CD4-positive, alpha-beta T cell treated with Interleukin-21 for 1 hour (primary cell): ENCODE measurements at places on chromosomes 5 and 9.
A peak's percentile ranks its signal among the peaks of the same experiment; 100 is the strongest.

DNA sequence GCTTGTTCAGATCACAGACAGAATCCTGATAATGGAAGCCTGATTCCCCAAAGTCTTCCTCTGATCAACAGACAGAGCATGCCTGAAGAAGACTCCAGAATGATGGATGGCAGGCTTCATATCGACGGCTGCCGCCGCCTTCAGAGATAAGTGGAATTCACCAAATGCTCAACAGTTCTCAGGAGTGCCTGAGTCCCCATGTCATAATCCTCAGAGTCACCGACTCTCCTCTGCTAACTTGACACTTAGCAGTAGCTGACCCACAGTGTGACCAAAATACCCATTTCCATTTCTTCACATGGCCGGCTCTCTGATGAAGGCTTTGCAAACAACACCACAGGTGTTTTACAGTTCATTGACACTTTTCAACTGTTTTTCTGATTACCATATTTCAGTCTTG, 58.7 kb downstream of the PRDM6 start:
- DNase-seq: no peak

DNA sequence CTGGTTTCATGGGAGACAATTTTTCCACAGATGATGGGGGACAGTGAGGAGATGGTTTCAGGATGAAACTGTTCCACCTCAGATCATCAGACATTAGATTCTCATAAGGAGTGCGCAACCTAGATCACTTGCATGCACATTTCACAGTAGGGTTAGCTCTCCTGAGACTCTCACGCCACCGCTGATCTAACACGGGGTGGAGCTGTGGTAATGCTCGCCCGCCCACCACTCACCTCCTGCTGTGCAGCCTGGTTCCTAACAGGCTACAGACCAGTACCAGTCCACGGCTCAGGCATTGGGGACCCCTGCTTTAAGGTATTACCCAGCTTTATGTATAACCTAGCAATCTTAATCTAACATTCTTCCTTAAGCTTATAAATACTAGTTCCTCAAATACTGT, 35.6 kb downstream of the TTC39B start:
- peak; percentile 29 for DNase-seq

- DNase-seq: peak; percentile 47
These were observed 107.7 kb downstream of the TENT4A start for GRCh38 chr5:6820851-6821479.

DNA sequence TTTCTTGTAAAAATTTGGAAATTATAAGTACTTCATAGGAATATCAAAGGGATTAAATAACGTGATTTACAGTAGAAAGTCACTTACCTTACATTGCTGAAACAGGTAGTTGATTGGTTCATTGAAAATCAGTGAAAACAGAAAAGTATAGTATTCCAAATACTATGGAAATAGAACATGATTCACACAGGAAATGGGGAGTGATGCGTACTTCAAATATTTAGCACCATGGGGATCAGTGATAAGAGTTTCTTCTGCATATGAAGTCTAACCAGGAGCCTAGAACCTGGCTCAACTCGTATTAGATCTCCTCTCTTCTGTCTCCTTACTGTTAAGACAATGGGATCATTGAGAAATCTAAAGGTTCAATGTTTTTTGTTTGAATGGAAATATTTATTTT, 133.3 kb downstream of the FAM174A start:
- no peak for DNase-seq

DNA sequence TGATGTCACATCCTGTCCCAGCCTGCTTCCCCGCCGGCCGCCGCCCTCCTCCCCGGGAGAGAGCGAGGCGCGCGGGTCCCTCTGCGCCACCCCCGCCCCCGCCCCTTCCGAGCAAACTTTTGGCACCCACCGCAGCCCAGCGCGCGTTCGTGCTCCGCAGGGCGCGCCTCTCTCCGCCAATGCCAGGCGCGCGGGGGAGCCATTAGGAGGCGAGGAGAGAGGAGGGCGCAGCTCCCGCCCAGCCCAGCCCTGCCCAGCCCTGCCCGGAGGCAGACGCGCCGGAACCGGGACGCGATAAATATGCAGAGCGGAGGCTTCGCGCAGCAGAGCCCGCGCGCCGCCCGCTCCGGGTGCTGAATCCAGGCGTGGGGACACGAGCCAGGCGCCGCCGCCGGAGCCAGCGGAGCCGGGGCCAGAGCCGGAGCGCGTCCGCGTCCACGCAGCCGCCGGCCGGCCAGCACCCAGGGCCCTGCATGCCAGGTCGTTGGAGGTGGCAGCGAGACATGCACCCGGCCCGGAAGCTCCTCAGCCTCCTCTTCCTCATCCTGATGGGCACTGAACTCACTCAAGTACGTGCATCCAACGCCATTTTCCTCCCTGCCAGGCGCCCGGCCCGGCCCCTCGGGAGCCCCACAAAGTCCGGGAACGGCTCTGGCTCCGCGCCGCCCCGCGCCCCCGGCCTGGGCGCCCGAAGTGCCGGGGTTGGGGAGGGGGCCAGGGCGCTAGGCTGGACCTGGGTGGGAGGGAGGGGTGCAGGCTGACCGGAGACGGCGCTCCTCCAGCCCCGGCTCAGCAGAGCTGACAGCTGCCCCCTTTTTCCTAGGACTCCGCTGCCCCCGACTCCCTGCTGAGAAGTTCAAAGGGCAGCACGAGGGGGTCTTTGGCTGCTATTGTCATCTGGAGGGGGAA, 12.0 kb upstream of the OLFM1 start:
- DNase-seq: no peak

DNA sequence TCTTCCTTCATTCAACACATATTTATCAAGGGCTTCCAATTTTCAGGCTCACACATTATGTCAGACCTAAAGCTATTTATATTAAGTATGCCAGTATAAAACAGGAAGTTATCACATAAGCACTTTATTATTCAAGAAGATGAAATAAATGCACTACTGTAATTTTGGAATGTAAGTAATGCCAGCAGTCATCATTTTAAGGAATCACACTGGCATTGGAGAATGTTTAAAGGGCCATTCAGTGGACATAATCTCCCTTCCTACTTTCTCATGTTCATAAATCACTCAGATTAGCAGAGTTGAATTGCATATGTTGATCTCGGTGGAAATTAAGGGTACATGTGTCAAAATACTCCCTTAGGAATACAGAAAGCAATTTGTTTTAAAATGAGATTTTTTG, 164.4 kb downstream of the GIN1 start:
- DNase-seq: no peak

GRCh38 chr5:95284572-95285408, at the start of gene MCTP1:
MCTP1 (minus strand) TSS chr5:95285094.
- no peak for DNase-seq

- DNase-seq: no peak
These were observed 373.1 kb upstream of the WWC1 start for GRCh38 chr5:167918184-167918812.

DNA sequence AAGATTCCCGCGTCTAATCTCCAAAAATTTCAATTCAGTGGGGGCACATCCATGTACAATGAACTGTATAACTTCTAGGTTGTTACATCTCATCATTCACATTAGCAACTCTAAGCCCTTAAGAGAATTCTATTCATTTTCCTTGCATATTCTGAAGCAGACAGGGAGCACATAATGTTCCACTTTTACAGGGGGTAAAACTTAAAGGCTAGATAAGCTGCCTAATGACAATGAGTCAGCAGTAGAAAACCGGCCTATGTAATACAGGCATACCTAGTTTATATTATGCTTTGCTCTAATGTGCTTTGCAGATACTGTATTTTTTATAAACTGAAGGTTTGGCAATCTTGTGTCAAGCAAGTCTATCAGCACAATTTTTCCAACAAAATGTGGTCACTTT, 40.4 kb downstream of the PTAR1 start:
- no peak for DNase-seq

DNA sequence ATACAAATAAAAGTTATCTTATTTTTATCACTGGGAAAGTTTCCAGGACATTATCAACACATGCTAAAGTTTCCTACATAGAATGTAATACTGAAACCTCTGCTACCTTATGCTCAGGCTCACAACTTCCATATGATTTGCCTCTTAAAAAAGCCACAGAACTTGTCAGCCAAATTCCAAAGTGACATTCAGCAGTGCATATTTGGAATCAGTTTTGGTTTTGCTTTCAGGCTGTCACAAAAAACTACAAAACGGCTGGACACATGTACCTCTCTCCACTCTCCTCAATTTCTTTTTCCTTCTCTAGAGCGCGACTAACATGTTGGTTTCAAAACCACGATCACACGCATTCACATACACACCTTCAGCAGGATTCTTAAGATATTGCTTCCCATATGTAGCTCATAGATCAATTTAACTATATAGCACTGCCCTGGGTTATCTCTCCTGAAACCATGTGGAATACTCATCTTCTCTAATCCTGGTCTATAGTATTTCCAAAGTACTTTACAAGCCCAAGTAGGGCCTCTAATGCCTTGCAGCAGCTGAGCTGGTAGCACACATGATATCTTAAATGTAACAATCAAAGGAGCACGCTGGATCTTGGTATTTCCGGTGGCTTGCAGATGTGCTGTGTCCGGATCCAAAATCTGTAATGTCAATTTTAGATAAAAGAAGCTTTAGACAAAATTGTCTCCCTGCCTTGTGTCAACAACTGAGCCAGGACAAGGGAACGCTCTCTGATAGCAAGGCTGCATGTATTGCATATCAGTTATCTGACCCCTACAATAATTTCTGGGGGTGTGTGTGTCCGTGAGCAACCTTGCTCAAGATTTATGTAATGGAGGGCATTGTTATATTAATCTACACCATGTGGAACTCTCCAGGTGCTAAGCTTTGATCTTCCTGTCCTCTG, 203.2 kb downstream of the DMRT2 start:
- DNase-seq: no peak

GRCh38 chr9:109913461-109913810, 133.4 kb downstream of the PALM2AKAP2 start:
- no peak for DNase-seq

- no peak for DNase-seq
These were observed 56.8 kb downstream of the MINAR2 start for GRCh38 chr5:129804705-129805104.

- DNase-seq: no peak
These were observed 51.5 kb upstream of the MAP3K1 start for GRCh38 chr5:56763711-56764466.

DNA sequence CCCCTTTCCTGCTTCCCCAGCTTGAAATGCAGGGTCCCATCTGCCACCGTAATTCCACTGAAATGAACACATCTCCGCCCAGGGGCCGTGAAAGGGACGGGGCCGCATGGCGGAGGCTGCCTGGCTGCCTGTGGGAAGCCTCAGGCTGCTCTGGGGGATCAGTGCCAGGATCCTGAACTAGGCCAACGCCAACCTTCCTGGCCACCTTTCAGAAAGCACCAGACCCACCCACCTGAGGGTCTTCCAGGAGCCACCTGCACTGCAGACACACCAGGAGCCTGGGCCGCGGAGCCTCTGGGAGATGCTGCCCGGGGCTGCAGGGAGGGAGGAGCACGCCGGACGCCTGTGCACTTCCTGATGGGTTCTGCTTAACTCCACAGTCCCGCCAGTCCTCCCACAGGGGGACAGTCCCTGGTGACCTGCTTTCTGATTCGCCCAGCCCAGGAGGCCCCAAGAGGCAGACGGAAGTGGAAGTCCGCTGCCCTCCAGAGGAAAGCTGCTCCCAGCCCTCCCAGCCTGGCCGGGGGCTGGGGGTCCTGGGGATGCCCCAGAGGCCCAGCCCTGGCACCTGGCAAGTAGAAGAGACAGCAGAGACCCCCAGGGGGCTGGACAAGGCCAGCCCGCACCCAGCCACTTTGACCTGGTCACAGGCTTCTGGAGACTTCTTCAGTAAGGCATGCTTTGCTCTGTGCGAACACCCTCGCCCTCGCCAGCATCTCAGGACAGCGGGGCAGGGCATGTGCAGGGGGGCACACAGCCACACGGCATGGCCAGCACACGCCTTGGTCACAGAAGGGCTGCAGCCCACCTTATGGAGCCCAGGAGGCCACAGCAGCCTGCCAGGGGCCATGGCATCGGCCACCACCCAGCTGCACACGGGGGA, at the start of gene CARD9:
Gene CARD9, minus strand, starts transcription at position 370 of the 883 bp plus-strand sequence. CDS start 1,591 bp downstream, outside the sequence.
- no peak for DNase-seq

DNA sequence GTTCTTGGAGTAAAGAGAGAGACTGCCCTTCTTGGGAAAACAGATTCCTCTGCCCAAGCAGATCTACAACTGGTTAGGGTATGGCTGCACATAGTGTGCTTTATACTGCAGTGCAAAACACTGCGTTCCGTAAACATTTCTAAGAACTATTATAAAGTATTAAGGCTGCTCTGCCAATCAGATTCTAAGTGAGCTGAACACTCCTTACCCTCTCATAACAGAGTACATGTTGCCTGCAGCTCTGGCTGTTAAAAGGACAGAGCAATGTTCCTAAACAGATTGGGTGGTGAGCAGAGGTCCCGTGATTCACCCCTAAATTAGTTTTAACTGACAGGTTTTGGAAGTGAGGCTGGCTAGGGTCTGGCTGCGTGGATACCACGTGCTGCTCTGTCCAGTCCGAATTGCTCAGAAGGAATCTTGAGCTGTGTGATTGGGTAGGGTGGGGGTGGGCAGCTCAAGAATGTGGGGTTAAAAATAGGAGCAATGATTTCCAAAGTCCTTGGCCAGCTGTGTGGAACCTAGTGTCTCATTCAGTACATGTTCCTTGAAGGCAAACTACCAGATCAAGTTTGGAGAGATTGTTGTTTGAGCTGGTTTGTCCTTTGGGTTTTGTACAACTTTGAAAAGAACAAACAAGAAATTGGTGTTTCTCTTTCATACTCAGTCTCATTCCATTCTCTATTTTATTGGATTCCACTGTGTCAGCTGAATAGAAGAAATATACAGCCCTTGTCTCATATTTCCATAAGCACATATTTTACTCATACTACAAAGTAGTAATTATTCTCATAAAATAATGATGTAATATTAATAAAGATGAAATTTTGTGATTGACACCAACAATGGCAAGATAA, 497.6 kb upstream of the CD180 start:
- DNase-seq: no peak

DNA sequence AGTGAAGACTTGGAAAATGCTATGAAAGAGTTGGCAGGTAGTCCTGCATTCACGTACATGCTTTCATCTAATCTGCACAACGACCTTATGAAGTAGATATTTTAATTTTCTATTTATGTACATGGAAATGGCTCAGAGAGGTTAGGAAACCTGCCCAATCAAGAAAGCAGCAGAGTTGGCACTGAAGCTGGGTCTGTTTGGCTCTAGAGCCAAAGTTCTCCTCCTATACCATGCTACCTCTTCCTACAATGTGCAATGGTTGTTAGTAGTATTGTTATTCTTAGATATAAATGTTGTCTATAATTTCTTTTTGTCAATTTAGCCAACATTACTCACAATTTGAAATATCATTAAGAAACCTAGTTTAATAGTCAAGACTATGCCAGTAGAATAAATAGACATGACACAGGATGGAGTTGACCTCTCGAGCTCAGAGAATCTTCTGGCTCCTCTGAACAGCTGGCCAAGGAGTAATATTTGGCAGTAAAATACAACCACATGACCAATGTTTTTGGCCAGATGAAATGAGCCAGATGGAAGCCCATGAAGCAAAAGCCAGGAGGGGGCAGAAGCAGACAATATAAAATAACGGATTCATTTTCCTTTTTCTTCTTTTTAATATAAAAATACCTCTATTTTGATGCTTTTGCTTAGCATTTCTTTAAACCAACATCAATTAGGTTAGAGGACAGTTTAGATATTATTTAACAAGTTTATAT, 542.3 kb downstream of the PDE4D start:
- no peak for DNase-seq
